AG04449 (cell line): ENCODE measurements at places on chromosomes 7 and 10.

- DNase-seq: no peak
These were observed 315.3 kb downstream of the SDK1 start for GRCh38 chr7:3616306-3616705.

DNA sequence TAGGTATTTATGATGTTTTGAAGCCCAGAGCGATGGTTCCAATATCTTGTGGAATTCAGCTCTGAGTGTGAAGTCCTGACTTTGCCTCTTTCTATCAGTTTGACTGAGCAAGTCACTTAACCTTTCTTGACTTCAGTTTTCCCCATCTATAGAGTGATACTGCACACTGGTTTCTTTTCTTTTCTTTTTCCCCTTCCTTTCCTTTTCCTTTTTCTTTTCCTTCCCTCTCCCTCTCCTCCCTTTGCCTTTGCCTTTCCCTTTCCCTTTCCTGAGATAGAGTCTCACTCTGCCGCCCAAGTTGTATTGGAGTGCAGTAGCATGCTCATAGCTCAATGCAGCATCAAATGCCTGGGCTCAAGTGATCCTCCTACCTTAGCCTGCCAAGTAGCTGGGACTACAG, 20.6 kb downstream of the SGPL1 start:
- DNase-seq: no peak

- DNase-seq: no peak
These were observed 220.3 kb upstream of the HPS1 start for GRCh38 chr10:98667081-98667480.

- DNase-seq: no peak
These were observed 116.1 kb downstream of the RNF216 start for GRCh38 chr7:5665094-5666025.

GRCh38 chr10:77873536-77874380, 52.8 kb downstream of the DLG5 start:
- peak; percentile 7 for DNase-seq

DNA sequence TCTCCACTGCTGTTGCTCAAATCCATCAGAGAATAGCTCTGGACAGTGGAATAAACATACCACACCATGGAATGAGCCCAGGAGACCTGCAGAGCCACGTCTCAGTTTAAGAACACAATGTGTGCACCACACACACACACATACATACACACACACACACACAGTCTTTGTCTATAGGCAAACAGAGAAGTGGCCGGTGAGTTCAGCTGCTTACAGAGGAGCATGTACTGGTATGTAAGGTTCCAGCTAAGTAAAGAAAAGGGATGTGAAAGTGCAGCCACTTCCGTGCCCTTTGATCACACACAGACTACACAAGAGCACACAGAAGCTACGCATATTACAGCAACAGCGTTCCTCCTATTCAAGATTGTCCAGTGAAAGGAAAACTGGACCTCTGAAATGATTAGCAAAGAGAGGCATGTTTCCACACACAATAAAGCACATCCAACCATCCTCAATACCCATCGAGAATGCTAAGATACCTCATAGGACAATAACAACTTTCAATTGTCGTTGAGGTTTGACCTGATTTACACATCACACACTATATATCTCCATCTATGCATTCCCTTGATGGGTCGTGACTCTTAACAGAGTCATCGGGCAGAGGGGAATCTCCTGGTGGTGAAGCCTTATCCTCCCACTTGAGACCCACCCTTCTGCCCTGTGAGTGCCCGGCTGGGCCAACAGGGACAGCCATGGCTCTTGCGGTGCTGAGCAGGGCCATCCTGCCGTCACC, 23.6 kb downstream of the SLC35B4 start:
- no peak for DNase-seq

GRCh38 chr7:151388007-151388297, 21.9 kb downstream of the WDR86 start:
- no peak for DNase-seq

- DNase-seq: peak; percentile 91
These were observed 177.1 kb upstream of the SVIL start for GRCh38 chr10:29811751-29812427.

DNA sequence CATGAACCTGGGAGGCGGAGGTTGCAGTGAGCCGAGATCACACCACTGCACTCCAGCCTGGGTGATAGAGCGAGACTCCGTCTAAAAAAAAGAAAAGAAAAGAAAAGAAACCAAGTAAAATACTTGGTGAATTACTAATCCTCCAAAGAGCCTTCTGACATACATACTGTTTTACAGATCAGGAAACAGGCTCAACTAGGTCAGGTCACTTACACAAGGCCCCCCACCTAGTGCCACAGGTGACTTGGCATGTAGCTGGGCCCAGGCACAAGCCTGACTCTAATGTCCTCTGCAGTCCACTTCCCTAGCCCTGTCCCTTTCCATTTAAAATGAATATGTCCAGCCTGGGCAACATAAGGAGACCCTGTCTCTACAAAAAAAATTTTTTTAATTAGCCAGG, 157.0 kb downstream of the TPST1 start:
- DNase-seq: no peak

DNA sequence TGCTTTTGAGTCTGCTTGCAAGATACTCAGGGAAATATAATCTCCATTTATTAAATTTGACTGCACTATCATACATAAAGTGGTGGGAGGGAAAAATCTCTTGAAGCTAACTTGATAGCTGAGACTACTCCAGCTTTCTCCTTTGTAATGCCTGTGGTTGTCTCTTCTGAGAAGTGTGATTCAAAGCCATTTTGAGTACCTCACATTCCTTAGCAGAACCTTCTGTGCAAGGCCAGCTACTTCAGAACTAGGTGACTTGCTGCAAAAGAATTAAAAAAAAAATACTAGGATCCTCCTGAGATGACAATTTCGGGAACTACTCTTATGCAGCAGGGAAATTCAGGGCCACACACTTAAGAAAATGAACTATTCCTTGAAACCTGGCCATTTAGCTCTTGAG, 294.8 kb downstream of the MDFIC start:
- DNase-seq: no peak

GRCh38 chr7:901388-902154, 25.2 kb downstream of the GET4 start:
- no peak for DNase-seq

GRCh38 chr7:36599645-36600313, 124.5 kb downstream of the AOAH start:
- no peak for DNase-seq

DNA sequence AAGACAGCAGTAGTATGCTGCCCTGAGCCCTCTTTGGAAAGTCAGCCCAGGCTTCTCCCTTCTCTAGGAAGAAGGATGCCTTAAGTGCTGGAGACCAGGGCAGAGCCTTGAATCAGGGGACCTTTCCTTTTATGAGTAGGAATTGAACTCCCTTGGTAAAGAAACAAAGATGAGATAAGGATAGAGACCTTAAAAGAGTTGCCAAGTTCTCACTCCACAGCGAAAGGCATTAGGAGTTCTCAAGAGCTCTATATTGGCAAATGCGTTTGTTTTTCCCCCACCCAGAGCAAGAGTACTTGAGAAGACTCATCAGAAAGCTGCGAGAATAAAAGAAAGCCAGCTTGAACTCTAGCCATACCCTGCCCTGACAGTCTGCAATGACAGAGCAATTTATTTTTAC, 72.9 kb upstream of the OGDHL start:
- DNase-seq: no peak

GRCh38 chr7:93551063-93551895, 23.2 kb downstream of the CALCR start:
- DNase-seq: peak; percentile 23

GRCh38 chr10:62057850-62058249, 156.4 kb downstream of the ARID5B start:
- DNase-seq: no peak

GRCh38 chr10:73786512-73786885, 1.1 kb downstream of the ZSWIM8 start:
- no peak for DNase-seq

DNA sequence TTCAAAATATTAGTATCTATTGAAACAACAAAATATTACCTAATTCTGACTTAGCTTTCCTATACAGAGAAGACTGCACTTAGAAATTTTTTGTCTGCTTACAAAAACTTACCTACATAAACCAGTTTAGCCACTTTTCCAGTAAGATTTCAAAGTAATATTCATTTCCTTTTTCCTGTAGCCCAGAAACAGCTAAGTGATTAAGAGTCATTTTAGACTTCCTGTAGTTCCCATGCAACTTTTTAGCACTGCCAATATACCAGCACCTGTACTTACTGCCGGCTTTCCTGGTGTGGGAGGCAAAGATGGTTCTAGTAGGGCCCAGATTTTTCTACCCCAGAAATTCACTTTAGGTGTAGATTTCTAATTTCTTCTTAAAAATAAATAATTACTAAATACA, 21.8 kb downstream of the NT5C2 start:
- no peak for DNase-seq

GRCh38 chr7:69625238-69625637, 27.0 kb downstream of the AUTS2 start:
- DNase-seq: no peak
